ENCODE measurements at places on chromosomes 5 and 9. TPM values are rescaled to one million over a fixed set of nuclear protein-coding genes. Genes with fewer than 3 reads are reported as not detected.

DNA sequence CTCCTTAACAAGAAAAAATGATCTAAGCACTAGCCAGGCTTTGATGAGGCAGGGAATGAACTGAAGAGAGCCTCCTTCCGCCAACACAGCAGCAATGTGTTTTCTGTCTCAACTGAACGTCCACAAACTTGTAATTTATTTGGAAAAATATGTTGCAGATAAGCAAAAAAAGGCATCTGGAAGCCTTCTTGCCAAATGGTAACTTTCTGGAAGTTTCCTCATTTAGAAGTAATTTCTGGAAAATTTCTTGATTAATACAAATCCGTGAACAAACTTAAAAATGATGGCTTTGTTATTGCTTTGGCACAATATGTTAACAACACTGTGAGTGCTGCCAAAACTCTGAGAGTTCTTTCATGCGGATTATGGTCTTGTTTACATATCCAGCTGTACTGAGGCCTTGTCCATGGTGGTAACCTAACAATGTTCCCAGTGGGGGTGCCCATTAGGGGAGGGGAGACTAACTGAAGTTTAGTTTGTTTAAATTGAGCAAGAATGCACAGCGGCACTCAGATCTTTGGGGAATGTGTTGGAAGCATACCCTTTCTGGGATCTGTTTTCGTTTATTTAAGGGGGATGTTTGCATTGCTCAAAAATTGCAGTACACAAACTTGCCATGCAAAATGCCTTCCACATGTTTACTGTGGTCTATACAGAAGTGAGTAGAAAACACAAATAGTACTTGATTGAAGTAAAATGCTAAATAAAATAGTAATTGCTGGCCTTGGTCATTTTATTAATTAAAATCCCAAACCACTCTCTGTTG is 334.7 kb downstream of the NR2F1-AS1 start:
- no peak for DNase-seq

- no peak for DNase-seq
Observed at GRCh38 chr9:18385696-18386490, 88.1 kb upstream of the ADAMTSL1 start.

GRCh38 chr5:123035360-123035917 is 1.1 kb downstream of the PPIC start:
- DNase-seq: peak; percentile 48

DNA sequence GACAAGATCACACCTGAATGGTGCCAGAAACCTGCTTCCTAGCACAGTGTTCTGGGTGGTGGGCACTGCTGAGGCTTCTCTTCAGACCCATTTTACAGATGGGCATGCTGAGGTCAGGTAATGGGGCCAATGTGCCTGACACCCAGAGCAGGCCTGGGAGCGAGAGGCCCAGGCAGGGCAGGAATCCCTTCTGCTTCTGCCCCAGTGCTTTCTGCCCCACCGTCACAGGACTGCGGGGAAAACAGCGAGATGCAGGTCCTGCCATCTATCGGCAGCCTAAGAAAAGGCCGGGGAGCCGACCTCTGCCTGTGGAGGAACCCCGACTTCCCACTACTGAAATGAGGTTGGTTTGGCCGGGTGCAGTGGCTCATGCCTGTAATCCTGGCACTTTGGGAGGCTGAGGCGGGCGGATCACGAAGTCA is 22.8 kb upstream of the RNU6ATAC start:
- no peak for DNase-seq

Gene QRFP
- total RNA-seq: not detected

All from mesothelial cell of epicardium (in vitro differentiated cells).